Fibroblast of pulmonary artery (primary cell): ENCODE measurements at places on chromosomes 6 and 20.

GRCh38 chr20:17761604-17762003, 61.8 kb downstream of the BANF2 start:
- no peak for DNase-seq

GRCh38 chr20:37911838-37912281, 8.9 kb downstream of the VSTM2L start:
- DNase-seq, result peak; percentile 51

- DNase-seq, result no peak
Measured at GRCh38 chr6:107737397-107737793, 86.7 kb downstream of the SCML4 start.

GRCh38 chr6:168713839-168714238, 272.9 kb downstream of the SMOC2 start:
- no peak for DNase-seq

GRCh38 chr20:32972181-32973076, 31.8 kb downstream of the SUN5 start:
- DNase-seq, result no peak

DNA sequence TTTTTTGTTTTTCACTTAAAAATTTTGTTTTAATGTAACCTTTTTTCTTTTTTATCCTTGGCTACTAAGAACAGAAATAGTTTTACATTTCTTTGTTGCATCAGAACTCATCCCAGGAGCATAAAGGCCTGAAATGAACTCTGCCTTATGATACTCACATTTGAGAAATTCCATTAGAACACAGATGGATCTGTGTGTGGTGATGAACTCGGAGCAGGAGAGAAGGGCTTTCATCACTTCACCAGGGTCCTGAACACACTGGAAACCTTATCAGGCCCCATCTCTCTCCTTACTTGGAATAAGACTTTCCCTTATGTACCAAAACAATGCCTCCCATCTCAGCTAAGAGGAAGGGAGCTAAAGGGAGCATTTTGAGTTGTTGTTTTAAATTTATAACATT, 139.4 kb downstream of the PHF3 start:
- no peak for DNase-seq
